ENCODE measurements at places on chromosomes 5 and 9. TPM values are rescaled to one million over a fixed set of nuclear protein-coding genes. Genes with fewer than 3 reads are reported as not detected.

FAM221B gene
- total RNA-seq = 0.15 TPM

PCDHB12 gene
- 5.0 TPM for total RNA-seq

FOXI1 gene
- total RNA-seq = 1.3 TPM

PCDHB9 gene
- 4.1 TPM for total RNA-seq

FBXL17 gene
- 31.3 TPM for total RNA-seq

RECK gene
- total RNA-seq = 17.7 TPM

KLF4 gene
- total RNA-seq = 165 TPM

DNA sequence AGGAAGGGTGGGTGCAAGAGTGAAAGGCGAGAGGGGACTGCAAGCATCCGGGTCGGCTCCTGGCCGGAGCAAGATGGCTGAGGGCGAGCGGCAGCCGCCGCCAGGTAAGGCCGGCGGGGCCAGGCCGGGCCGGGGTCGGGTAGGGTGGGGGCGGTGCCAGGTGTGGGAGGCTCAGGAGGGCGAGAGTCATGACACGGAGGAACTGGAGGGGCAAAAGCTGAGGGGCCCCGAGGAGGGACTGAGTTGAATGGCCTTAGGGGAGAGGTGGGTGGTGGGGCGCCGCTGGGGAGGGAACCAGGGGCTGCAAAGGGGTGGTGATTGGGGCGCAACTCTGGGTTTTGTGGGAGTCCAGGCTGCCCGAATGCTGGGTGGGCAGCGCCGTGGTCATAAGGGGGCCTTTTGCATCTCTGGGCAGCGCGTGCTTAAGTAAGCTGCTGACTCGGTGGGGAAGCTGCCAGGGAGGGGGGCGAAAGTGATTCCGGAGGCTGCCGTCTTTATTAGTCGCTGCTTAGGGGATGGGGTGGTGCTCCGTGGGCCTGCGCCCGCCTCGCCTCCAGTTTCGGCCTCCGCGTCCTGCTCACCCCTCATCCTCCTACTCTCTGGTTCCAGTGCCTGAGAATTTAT is 425 bp downstream of the PTPA start:
- no peak for DNase-seq
- H3K36me3 ChIP-seq = no peaks in the 10 kb centered on the region
- peaks cover 6% of the 10 kb centered on the region for H3K4me1 ChIP-seq
- peak overlapping the region; percentile 92 for H3K4me3 ChIP-seq
- H3K27ac ChIP-seq = peak overlapping the region; percentile 94
- H3K27me3 ChIP-seq = no peaks in the 10 kb centered on the region

DNA sequence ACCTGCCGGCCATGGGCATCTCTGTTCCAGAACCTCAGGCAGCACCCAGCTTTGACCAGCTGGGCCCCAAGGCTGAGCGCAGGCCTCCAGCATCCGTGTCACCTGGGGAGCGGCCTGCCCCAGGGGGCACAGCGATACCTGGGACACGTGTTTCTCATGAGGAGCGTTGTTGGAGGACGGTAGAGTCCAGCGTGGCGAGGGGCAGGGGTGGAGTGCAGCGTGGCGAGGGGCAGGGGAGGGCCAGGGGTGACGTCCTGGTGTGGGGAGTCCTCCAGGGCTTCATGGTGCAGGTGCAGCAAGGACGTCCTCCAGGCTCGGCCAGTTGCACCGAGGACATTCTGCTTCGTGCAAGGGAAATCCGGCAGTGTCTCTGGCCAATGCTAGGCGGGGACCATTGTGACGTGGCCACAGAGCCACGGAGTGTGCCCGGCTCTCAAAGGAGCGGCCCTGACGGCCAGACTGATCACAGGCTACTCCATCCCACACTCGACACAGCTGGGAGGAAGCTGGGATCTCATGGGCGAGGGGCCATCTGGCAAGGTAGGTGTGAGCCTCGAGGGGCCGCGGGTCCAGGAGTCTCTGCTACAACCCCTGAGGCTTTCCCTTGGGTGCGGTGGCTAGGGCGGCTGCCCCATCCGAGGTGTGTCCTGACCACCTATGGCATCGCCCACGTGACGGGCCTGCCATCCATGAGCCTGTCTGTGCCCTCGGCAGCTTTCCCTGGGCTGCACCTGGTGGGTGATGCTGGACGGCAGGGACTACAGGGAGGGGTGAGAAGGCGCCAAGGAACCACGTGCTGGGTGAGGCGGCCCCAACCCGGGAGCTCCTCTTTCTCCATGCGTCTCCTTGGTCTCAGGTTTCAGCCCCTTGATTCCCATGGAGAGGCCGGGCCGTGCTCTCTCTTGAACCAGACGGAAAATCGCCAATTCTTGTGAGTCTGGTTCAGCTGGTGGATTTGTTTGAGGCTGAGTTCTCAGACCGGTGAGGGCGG is 33.8 kb downstream of the SLC9A3 start:
- no peaks in the 10 kb centered on the region for H3K4me1 ChIP-seq
- DNase-seq = no peak
- H3K27me3 ChIP-seq = peaks cover 74% of the 10 kb centered on the region
- no peak overlapping the region for H3K4me3 ChIP-seq
- H3K27ac ChIP-seq = no peak overlapping the region

GRCh38 chr5:82421119-82421518 is 143.0 kb upstream of the RPS23 start:
- H3K27ac ChIP-seq = no peak overlapping the region
- no peak overlapping the region for H3K4me3 ChIP-seq
- no peaks in the 10 kb centered on the region for H3K27me3 ChIP-seq
- no peak for DNase-seq
- H3K4me1 ChIP-seq = no peaks in the 10 kb centered on the region
- H3K36me3 ChIP-seq = no peaks in the 10 kb centered on the region

DNA sequence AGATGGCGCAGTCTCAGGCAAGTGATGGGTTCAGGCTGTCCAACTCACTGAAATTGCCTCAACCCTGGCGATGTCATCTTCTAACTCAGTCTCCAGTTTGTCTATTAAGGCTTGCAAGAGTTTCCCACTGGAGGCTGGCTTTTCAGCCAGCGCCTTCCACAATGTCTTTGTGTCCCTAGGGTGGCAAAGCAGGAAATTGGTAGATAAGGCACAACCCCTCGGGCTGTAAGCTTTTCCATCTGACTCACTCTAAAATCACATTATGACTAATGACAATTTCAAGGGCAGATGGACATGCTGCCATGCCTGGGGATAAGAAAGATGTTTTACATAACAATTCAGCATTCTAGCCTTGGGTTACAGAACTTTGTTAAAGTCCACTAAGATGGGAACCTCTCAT is 61.9 kb downstream of the MROH2B start:
- H3K36me3 ChIP-seq = no peaks in the 10 kb centered on the region
- no peak for DNase-seq
- no peaks in the 10 kb centered on the region for H3K4me1 ChIP-seq
- H3K4me3 ChIP-seq = no peak overlapping the region
- no peaks in the 10 kb centered on the region for H3K27me3 ChIP-seq

- no peaks in the 10 kb centered on the region for H3K27me3 ChIP-seq
- H3K4me3 ChIP-seq = no peak overlapping the region
- no peaks in the 10 kb centered on the region for H3K4me1 ChIP-seq
- no peaks in the 10 kb centered on the region for H3K36me3 ChIP-seq
- DNase-seq = no peak
- H3K27ac ChIP-seq = no peak overlapping the region
Measured at GRCh38 chr9:132910376-132910775, 31.7 kb downstream of the SPACA9 start.

DNA sequence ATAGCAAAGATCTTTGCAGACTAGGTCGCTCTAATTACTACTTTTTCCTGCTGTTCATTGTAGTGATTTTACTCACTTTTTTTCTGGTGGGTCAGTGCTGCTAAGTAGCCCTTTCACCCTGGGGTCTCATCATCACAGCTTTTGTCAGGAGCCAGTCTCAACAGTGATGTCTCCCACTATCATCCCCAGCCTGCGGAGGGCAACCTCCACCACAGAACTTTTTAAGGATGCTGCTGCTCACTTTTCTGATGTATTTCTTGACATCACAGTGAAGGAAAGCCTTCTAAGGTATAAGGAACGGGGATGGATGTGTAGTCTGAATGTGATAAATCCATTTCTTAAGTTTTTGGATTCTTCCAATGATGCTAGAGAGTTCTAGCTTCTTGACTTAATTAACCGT is 242.5 kb upstream of the RIOK2 start:
- no peak overlapping the region for H3K27ac ChIP-seq
- no peaks in the 10 kb centered on the region for H3K36me3 ChIP-seq

DNA sequence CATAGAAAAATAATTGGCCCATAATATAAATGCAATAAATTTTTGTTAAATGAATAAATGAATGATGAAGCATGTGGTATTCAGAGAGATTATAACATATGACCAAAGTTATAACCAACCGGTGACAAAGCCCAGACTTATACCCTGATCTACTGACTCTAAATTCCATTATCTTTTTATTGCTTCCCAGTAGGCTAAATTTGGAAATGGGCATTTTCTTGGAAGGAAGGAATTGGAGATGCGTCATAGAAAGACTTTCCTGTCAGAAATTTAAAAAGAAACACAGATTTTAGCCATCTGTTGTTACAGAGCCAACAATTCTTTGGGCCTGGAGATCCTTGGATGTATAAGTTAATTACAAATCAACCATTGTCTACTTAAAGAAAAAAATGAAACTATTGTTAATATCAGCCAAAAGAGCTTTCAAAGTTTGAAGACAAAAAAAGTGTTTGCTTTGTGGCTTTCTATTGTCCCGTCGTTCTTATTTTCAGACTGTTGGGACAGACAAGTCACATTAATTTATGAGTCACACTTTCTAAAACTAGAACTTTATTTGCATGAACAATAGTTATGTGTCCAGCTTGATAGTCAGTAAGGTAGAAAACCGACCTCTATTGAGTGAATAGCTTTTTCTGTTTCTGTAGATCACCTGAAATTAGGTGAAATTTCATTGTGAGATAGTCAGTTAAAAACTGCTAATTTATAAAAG is 428.7 kb downstream of the GABRG2 start:
- no peaks in the 10 kb centered on the region for H3K36me3 ChIP-seq
- H3K4me3 ChIP-seq = no peak overlapping the region
- DNase-seq = no peak

- no peak overlapping the region for H3K27ac ChIP-seq
- no peaks in the 10 kb centered on the region for H3K4me1 ChIP-seq
- H3K36me3 ChIP-seq = no peaks in the 10 kb centered on the region
- H3K4me3 ChIP-seq = no peak overlapping the region
- DNase-seq = no peak
Measured at GRCh38 chr5:131814990-131815389, 18.2 kb upstream of the FNIP1 start.

- H3K4me1 ChIP-seq = no peaks in the 10 kb centered on the region
- H3K4me3 ChIP-seq = no peak overlapping the region
- no peak overlapping the region for H3K27ac ChIP-seq
- no peak for DNase-seq
- no peaks in the 10 kb centered on the region for H3K36me3 ChIP-seq
Measured at GRCh38 chr5:59548807-59549357, 344.6 kb downstream of the PDE4D start.

DNA sequence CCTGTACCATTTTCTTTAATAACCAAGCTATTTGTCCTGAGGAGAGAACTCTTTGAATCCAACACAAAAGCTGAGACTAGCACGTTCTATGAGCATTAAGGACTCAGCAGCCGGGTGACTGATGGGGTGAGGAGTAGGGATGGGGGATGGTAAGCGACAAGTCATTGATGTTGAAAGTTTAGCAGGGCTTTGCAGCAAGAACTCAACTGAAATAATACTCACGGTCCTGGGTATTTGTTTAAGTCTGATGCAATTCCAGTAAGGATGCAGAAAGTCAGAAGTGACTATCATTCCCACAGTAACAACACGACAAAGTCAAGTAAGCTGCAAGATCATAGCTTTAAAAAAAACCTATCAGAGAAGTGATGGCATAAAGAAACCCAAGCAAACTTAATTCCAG is 131.1 kb downstream of the ACTL7B start:
- H3K36me3 ChIP-seq = no peaks in the 10 kb centered on the region
- no peak for DNase-seq
- no peaks in the 10 kb centered on the region for H3K4me1 ChIP-seq
- no peak overlapping the region for H3K4me3 ChIP-seq
- no peak overlapping the region for H3K27ac ChIP-seq

- H3K4me3 ChIP-seq = no peak overlapping the region
- H3K27ac ChIP-seq = no peak overlapping the region
- no peak for DNase-seq
- no peaks in the 10 kb centered on the region for H3K36me3 ChIP-seq
Measured at GRCh38 chr5:132877938-132878337, 4.5 kb downstream of the LEAP2 start.

Measured in breast epithelium (tissue), 4 donors.